ENCODE measurements at places on chromosomes 1 and 21. TPM values are rescaled to one million over a fixed set of nuclear protein-coding genes. Genes with fewer than 3 reads are reported as not detected.

Gene NR1I3
- not detected for total RNA-seq

Gene OLIG2
- total RNA-seq = not detected

Gene TRIM17
- 0.33 TPM for total RNA-seq

Gene AMPD1
- not detected for total RNA-seq

Gene CDK18
- total RNA-seq = 0.62 TPM

Gene UMODL1
- 0.12 TPM for total RNA-seq

Gene VANGL2
- total RNA-seq = under 0.01 TPM

Gene UBASH3A
- total RNA-seq = not detected

Gene MX2
- total RNA-seq = 0.87 TPM

Gene LCE3D
- not detected for total RNA-seq

Gene OR2L5
- total RNA-seq = under 0.01 TPM

Gene LENEP
- not detected for total RNA-seq

Gene RNU1-4
- 2,224 TPM for total RNA-seq

Gene OR10J5
- not detected for total RNA-seq

Gene ERICH3
- not detected for total RNA-seq

Gene RAP1GAP
- 1.2 TPM for total RNA-seq

Gene FCRLB
- 16.6 TPM for total RNA-seq

Gene ABCA4
- 0.12 TPM for total RNA-seq

Gene YBX1
- 820 TPM for total RNA-seq

Gene ROR1
- total RNA-seq = 2.5 TPM

Gene PGLYRP3
- not detected for total RNA-seq

Gene KANK4
- total RNA-seq = not detected

Gene FAM151A
- total RNA-seq = not detected

Gene C1orf87
- total RNA-seq = not detected
